ENCODE measurements at places on chromosomes 12 and 14.

DNA sequence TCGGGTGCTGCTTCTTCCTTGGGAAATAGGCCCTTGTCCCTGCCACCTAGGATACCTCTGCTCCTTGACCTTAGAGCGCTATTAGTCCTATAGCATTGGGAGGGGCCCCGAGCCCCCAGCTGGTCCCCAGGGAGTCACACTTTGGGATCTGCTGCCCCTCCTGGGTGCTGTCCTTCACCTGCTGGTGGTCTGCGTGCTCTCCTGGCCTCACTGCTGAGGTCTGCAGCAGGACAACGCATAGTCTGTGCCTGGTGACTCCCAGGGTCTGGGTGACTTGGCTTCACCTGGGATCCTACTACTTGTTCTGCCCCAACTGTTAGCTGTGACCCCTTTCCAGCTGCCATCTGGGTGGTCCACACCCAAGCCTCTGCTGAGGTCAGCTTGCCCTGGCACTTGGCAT, 8.8 kb downstream of the TCL1B start:
- H3K4me1 ChIP-seq = peaks cover 95% of the 10 kb centered on the region
- no peak for DNase-seq
- peak overlapping the region; percentile 94 for H3K27ac ChIP-seq
- H3K27me3 ChIP-seq = no peaks in the 10 kb centered on the region

- peaks cover 10% of the 10 kb centered on the region for H3K4me1 ChIP-seq
- H3K27me3 ChIP-seq = no peaks in the 10 kb centered on the region
- H3K36me3 ChIP-seq = no peaks in the 10 kb centered on the region
- DNase-seq = no peak
- no peak overlapping the region for H3K27ac ChIP-seq
These were observed 17.0 kb upstream of the NUDT4 start for GRCh38 chr12:93360688-93361087.

DNA sequence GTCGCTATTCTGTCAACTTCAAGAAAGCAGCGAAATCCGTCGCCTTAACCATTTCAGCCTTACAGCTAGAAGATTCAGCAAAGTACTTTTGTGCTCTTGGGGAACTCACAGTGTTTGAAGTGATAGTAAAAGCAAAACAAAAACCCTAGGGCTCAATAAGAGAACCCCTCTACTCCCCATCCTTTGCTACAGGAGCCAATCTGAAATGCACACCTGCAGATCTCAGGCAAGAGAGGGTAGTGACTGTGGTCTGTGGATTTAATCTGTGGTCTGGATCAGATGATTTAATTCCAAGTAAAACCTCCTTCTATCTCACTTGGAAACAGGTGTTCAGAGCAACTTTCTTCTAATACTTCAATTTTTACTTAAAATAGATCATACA, 422.9 kb upstream of the OR4E1 start:
- DNase-seq = no peak
- no peak overlapping the region for H3K27ac ChIP-seq
- no peaks in the 10 kb centered on the region for H3K36me3 ChIP-seq
- no peaks in the 10 kb centered on the region for H3K4me1 ChIP-seq
- no peak overlapping the region for H3K4me3 ChIP-seq

GRCh38 chr12:54166567-54167499, 22.0 kb downstream of the SMUG1 start:
- peaks cover 16% of the 10 kb centered on the region for H3K36me3 ChIP-seq
- no peak overlapping the region for H3K4me3 ChIP-seq
- H3K27me3 ChIP-seq = peaks cover 2% of the 10 kb centered on the region
- peaks cover 4% of the 10 kb centered on the region for H3K4me1 ChIP-seq
- no peak overlapping the region for H3K27ac ChIP-seq

- DNase-seq = no peak
- H3K4me3 ChIP-seq = no peak overlapping the region
These were observed 212.0 kb downstream of the CACNA1C start for GRCh38 chr12:2264651-2265232.

DNA sequence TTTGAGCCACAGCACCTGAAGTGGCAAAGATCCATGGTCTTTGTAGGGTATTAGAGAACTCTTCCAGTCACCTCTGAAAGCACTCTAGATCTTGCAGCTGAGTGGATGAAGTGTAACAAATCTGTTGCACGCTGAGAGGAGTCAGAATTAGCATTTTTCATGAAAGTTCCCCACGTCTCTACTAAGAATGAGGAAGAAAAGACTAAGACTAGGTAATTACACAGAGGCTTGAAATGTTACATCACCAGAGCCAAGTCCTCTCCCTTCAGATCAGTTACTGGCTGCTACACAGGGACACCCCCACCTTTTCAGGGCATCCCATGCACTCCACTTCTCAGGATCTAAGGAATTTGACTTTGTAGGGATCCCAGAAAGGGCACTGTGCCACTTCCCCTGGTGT, 98.6 kb upstream of the FKBP4 start:
- DNase-seq = no peak
- H3K36me3 ChIP-seq = no peaks in the 10 kb centered on the region
- peaks cover 31% of the 10 kb centered on the region for H3K27me3 ChIP-seq
- no peak overlapping the region for H3K4me3 ChIP-seq
- H3K4me1 ChIP-seq = peaks cover 13% of the 10 kb centered on the region

DNA sequence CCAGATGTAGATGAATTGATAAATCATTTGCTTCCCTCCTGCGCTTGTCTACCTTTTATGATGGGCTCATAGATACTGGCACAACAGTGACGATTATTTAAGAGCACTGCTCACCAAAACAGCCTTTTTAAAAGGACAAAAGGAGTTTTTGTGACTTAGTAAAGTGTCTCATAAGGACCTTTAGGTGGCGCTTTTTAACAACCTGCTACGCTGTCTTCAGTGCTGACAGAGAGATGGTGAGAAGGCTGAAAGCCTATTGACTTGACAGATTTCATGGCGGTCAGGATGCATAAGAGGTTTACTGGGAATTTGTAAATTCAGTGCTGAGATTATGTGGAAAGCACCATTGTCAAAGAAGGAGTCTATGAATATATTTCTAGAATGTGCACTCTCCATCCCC, 87.6 kb downstream of the SLC15A5 start:
- H3K27ac ChIP-seq = no peak overlapping the region
- H3K27me3 ChIP-seq = no peaks in the 10 kb centered on the region
- no peaks in the 10 kb centered on the region for H3K36me3 ChIP-seq

DNA sequence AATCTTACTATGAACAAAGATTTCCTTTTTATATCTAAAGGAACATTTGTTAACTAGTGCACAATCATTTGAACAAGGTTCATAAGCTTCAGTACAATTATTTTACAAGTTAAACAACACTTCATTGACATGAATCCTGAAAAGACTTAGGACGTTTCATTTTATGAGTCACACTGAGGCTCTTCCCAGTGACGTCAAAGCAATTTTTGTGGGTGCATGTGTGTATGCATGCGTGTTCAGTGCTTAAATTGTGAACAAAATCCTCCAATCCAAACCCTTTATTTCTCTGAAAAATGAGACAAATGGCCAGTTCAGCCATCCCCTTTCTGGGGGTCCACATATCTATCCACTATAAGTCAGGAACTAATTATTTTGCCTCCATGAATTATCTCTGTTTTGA, 2.9 kb downstream of the LMNTD1 start:
- H3K27me3 ChIP-seq = peaks cover 4% of the 10 kb centered on the region
- DNase-seq = no peak
- no peak overlapping the region for H3K4me3 ChIP-seq
- H3K36me3 ChIP-seq = no peaks in the 10 kb centered on the region
- no peaks in the 10 kb centered on the region for H3K4me1 ChIP-seq

DNA sequence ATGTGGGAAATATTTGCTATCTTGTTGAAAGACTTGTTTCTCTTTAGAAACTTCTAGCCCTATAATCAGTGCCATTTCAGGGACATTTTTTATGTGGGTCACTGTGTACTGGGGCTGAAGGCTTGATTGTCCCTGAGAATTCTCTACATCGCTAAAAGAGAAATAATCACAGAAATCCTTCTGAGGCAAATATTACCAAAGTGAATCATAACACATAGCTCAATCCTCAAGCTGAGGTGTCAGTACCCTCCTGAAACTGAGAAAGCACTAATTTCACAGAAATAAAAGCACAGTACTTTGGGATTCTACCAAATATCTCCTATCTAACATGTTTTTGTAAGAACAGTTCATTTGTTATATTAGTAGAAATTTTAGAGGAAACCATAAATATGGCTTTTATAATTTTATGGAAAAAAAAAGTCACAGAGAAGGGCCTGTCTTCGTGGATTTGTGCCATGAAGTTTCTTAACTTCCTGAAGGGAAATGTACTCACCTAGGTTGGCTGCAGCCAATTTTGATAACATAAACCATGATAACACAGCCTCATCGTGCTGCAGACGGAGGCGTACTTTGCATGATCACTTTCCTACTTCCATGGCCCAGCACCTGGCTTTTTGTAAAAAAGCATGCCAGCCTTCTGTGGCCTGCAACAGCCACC, 163.7 kb upstream of the HIF1A start:
- H3K4me3 ChIP-seq = no peak overlapping the region
- peaks cover 20% of the 10 kb centered on the region for H3K4me1 ChIP-seq
- DNase-seq = no peak
- H3K27ac ChIP-seq = no peak overlapping the region

GRCh38 chr14:94676495-94677185, 64.4 kb downstream of the SERPINA3 start:
- no peaks in the 10 kb centered on the region for H3K4me1 ChIP-seq
- H3K4me3 ChIP-seq = no peak overlapping the region
- no peak for DNase-seq
- H3K36me3 ChIP-seq = no peaks in the 10 kb centered on the region
- no peak overlapping the region for H3K27ac ChIP-seq
- H3K27me3 ChIP-seq = peaks cover 11% of the 10 kb centered on the region

DNA sequence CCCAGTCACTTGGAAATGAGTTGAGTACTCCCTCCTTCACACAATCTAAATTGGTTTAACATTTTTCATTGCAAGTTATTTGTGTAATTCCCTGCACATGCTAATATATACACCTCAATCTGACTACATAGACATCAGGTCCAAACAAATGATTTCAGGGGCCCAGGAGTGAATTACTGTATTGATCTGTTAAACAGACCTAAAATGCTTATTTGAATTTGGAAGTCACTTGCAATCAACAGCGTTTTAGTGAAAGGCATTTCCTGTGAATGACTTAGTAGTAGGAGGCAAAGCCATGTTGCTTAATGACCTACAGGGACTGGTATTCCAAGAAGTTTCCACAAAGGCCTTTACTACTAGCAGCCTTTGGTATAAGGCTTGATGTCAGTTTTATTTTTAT, 22.6 kb upstream of the SLC15A5 start:
- no peak overlapping the region for H3K27ac ChIP-seq
- H3K36me3 ChIP-seq = no peaks in the 10 kb centered on the region
- DNase-seq = no peak
- no peak overlapping the region for H3K4me3 ChIP-seq
- H3K27me3 ChIP-seq = no peaks in the 10 kb centered on the region

GRCh38 chr12:66423266-66423665, 121.0 kb downstream of the HELB start:
- H3K4me3 ChIP-seq = no peak overlapping the region
- H3K36me3 ChIP-seq = no peaks in the 10 kb centered on the region
- no peak for DNase-seq
- H3K27ac ChIP-seq = no peak overlapping the region
- no peaks in the 10 kb centered on the region for H3K27me3 ChIP-seq
- H3K4me1 ChIP-seq = no peaks in the 10 kb centered on the region

GRCh38 chr12:125151284-125151683, 86.0 kb downstream of the AACS start:
- H3K4me3 ChIP-seq = no peak overlapping the region
- peaks cover 9% of the 10 kb centered on the region for H3K27me3 ChIP-seq
- peaks cover 8% of the 10 kb centered on the region for H3K4me1 ChIP-seq
- no peak overlapping the region for H3K27ac ChIP-seq

DNA sequence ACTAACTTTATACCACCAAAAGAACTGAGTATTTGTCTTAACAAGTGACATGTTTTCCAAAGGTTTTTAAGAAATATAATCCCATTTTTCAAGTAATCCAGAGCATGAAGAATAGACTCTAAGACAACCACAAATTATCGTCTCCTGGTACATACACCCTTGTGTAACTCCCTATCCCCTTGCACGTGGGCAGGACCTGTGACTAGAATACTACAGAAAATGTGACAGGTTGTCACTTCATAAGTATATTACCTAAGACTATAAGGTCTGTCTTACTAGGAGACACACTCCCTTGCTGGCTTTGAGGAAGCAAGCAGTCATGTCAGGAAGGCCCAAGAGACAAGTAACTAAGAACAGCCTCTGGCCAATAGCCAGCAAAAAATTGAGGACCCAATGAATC, 8.3 kb upstream of the TTC5 start:
- no peak for DNase-seq
- H3K27ac ChIP-seq = no peak overlapping the region
- H3K4me1 ChIP-seq = no peaks in the 10 kb centered on the region
- no peak overlapping the region for H3K4me3 ChIP-seq
- H3K36me3 ChIP-seq = peaks cover 40% of the 10 kb centered on the region

DNA sequence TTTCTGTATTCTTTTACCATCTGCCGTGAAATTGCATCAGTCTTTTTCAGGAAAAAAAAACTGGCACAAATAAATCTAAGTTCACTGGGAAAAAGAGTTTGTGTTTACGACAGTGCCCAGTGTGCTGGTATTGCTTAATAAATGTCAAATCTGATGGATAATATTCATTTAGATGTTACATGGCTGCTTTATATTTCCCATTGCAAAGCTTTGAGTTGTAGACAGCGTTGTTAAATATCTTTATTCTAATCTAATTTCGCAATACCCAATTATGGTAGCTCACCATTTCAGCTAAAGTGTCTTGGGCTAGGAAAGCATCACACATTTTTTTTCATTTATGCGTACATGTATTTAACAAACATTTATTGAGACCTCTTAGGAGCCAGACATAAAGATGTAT, 1994.5 kb upstream of the FLRT2 start:
- H3K4me3 ChIP-seq = no peak overlapping the region
- DNase-seq = no peak
- H3K27ac ChIP-seq = no peak overlapping the region
- no peaks in the 10 kb centered on the region for H3K36me3 ChIP-seq

DNA sequence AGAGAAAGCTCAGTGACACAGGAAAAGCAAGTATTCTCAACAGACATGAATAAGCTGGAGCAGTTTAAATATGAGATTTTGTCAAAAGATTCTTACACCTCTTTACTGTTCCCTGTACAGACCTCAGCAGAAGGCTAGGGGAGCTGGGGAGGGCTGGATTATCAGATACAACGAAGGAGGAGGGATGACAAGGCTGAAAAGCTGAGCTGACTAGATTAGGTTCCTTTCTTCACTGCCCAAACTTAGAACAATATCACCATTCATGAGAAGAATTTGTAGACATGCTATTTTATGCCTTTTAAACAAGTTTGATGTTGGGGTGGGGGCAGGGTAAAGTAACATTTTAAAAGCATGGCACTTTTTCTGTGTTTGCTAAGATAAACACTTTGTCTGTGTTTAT, 611.1 kb downstream of the AACS start:
- DNase-seq = no peak
- H3K36me3 ChIP-seq = no peaks in the 10 kb centered on the region
- no peak overlapping the region for H3K27ac ChIP-seq
